ENCODE measurements at places on chromosomes 7 and 10. TPM values are rescaled to one million over a fixed set of nuclear protein-coding genes. Genes with fewer than 3 reads are reported as not detected.

ZNF503 gene
- 19.8 TPM for total RNA-seq

GRCh38 chr7:9349625-9350024 is 916.2 kb downstream of the NXPH1 start:
- DNase-seq: no peak

DNA sequence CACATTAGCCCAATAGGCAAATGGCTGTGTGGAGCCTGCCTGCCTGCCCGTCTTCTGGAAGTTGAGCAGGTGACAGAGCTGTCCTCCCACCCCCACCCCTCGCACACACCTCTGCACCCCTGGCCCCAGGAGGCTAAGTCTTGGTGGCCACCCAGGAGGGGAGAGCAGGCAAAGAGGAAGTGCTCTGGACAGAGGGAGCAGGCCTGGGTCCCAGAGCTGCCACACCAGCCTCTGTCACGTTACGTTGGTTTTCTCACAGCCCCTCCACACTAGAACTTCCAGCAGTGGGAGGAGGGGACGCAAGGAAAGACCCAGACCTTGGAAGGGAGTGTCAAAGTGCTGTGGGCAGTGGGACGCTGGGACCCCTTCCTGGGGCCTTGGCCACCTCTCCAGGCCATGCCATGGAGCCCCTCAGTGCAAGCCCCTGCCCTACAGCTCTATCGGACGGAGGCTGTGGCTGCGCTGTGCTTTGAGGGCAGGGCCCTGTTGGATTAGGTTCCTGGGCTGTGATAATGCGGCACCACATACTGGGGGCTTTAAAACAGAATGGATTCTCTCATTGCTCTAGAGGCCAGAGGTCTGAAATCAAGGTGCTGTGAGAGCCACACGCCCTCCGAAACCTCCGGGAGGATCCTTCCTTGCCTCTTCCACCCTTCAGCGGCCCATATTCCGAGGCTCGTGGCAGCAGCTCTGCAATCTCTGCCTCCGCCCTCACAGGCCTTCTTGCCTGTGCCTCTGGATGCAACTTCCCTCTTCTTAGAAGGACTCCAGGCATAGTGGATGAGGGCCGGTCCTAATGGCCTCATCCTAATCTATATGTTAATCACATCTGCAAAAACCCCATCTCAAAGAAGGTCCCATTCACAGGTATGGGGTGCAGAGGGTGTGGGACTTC is 9.9 kb downstream of the PRKAG2 start:
- no peak for DNase-seq

GRCh38 chr7:149871576-149871975 is 2.2 kb upstream of the ATP6V0E2 start:
- DNase-seq: no peak

ABCC2 gene
- total RNA-seq: 2.1 TPM

DNA sequence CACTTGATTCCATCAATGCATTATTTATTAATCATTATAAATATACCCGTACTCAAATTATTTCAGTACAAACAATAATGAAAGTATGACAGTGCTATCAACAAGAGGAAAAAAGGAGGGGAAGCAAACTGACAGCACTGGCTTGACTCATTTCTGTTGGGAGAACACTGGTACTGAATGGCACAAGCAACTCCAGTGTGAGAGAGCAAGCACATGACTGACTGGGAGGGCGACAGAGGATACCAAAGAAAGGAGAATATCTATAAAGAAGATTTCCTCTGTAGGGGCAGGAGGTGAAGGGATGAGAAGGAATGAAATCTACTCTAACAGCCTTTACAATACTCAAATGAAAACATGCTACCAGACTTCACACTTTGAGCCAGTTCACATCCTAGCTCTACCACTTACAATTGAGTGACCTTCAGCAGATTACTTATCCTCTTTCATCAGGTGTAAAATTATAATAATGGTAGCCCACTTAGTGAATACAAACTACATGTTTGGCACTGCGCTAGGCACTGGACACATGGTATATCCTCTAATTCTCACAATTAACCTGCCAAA is 1.5 kb downstream of the USP54 start:
- no peak for DNase-seq

DNA sequence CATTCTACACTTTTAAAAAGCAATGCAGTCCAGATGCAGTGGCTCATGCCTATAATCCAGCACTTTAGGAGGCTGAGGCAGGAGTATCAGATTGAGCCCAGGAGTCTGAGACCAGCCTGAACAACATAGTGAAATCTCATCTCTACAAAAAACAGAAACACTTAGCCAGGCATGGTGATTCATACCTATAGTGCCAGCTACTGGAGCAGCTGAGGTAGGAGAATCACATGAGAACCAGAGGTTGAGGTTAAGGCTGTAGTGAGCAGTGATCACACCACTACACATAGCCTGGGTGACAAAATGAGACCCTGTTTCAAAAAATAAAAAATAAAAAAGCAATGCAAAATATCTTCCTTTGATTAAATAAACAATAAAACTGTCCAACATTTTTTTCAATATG is 205.2 kb downstream of the GRM8 start:
- DNase-seq: no peak

- DNase-seq: no peak
These were observed 250.3 kb downstream of the CNTNAP2 start for GRCh38 chr7:146366938-146367337.

DNA sequence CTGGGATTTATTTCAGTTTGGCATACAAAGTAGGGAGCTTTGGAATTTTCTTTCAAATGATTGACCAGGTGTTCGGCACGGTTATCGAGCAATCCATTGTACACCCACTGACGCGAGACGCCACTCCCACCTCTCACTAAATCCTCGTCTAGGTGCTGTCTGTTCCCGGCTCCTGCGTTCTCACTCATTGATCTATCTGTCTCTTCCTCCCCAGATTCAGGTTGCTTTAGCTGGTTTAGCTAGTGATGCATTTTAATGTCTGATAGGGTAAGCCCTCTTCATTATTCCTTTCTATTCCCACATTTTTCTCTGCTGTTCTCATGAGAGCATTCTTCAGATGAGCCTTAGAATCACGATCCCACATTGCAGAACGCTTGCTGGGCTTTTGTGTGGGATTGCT is 91.7 kb downstream of the ELFN1 start:
- DNase-seq: no peak

TYW1B gene
- total RNA-seq: 5.8 TPM

UNC5B gene
- 5.2 TPM for total RNA-seq

MCM10 gene
- 1.3 TPM for total RNA-seq

- DNase-seq: no peak
These were observed 9.7 kb upstream of the MPP7 start for GRCh38 chr10:28312572-28312971.

GRCh38 chr10:77593771-77594470 is 43.7 kb downstream of the KCNMA1 start:
- no peak for DNase-seq

CPED1 gene
- 44.6 TPM for total RNA-seq

- DNase-seq: no peak
These were observed 656.6 kb downstream of the INHBA start for GRCh38 chr7:41046221-41046761.

DNA sequence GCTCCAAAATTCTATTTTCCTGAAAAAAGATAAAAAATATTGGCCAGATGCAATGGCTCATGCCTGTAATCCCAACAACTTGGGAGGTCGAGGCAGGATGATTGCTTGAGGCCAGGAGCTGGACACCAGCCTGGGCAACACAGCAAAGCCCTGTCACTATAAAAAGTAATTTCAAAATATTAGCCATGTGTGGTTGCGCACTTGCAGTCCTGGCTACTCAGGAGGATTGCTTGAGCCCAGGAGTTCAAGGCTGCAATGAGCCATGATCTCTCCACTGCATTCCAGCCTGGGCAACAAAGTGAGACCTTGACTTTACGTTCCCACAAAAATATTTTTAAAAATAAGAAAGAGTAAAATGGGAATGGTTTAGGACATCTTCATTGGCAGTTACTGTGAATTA is 104.1 kb upstream of the AFAP1L2 start:
- no peak for DNase-seq

PRPS1L1 gene
- total RNA-seq: not detected

DNA sequence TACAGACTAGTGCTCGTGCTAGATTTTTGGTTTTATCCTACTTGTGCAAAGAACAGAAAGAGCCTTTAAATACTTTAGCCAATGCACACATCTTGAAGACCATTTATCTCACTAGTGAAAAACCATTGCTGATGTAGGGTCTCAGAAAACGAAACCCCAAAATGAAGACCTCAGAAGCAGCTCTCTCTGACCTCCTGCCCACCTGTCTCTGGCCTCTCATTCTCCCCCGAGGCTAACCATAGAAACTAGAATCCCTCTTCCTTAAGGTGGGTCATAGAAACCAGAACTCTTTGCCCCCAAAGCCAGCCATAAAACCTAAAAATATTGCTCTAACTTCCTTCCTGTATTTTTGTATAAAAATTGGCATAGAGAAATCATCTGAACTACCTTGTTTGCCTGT is 112.2 kb downstream of the KIF20B start:
- DNase-seq: no peak

SPDYE2 gene
- not detected for total RNA-seq

- no peak for DNase-seq
These were observed 16.2 kb downstream of the PKD1L1 start for GRCh38 chr7:47932016-47932415.

TMEM270 gene
- total RNA-seq: not detected

GRCh38 chr10:109374215-109374614 is 549.1 kb downstream of the XPNPEP1 start:
- DNase-seq: no peak

DNA sequence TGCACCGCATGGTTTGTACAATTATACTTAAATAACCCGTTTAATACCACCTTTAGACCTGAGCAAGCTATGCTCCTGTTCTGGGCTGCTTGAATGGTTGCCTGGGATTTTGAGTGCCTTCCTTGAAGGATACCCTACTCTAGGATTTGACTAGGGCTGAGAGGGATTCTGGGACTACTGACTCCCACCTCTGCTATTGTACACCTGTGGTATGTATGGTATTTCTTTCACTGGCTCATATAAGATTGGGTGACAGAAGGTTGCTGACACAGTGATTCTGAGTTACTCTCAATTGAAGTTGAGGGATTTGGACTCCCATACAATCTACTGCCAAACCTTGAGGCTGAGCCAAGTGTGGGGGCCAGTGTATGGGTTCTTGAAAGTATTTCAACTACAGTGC is 494.4 kb upstream of the SEMA3D start:
- no peak for DNase-seq

- no peak for DNase-seq
These were observed 1074.1 kb upstream of the AUTS2 start for GRCh38 chr7:68524126-68524525.

GRCh38 chr10:123398756-123399155 is 244.6 kb downstream of the BUB3 start:
- DNase-seq: no peak

GRCh38 chr7:33578166-33578565 is 327.2 kb upstream of the BMPER start:
- no peak for DNase-seq

- no peak for DNase-seq
These were observed 9.1 kb upstream of the JAKMIP3 start for GRCh38 chr10:132056663-132057062.

DNA sequence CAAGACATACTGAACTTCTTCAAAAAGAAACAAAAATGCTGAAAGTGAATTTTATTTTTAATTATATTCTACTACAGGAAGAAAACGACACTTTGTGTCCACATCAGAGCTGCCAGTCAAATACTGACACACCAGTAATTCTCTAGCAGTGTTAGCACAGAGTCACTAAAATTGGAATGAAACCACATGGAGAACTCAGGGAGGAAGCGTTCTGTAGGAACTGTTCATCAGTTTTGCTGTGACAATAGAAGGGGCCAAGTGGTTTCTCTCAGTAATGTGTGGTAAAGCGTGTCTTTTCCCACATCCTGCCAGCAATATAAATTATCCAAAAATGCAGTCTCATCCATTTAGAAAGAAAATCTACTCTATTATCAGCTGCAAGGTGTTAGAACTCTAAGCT is 683.3 kb downstream of the GRM8 start:
- DNase-seq: no peak

Measured in omental fat pad (tissue), 4 donors.